ENCODE measurements at places on chromosomes 16 and 17.

- DNase-seq, result no peak
Observed at GRCh38 chr17:45382226-45382625, 50.4 kb downstream of the ARHGAP27 start.

- no peak for DNase-seq
Observed at GRCh38 chr17:79583475-79583874, 27.4 kb downstream of the RBFOX3 start.

DNA sequence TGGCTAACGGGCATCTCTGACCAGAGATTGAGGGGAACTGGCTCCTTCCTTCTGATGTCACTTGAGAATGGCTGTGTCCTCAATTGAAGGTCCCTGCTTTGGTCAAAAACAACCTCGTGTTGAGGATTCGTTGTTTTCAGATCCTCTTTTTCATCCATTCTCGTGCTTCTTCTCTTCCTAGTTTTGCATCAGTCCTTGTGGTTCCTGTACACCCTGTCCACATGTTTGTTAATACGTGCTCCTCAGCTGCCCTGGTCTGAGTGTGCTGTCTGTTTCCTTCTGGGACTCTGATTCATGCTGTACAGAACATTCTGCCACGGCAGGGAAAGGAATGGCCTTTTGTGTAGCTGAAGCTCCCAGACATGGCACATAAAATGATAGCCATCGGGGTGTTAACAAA, 863.2 kb upstream of the GOT2 start:
- DNase-seq, result no peak

GRCh38 chr16:70691223-70692129, 5.6 kb upstream of the MTSS2 start:
- no peak for DNase-seq

- DNase-seq, result no peak
Observed at GRCh38 chr16:14351647-14352046, 278.4 kb downstream of the PARN start.
